ENCODE measurements at places on chromosomes 1 and 21. TPM values are rescaled to one million over a fixed set of nuclear protein-coding genes. Genes with fewer than 3 reads are reported as not detected.

DNA sequence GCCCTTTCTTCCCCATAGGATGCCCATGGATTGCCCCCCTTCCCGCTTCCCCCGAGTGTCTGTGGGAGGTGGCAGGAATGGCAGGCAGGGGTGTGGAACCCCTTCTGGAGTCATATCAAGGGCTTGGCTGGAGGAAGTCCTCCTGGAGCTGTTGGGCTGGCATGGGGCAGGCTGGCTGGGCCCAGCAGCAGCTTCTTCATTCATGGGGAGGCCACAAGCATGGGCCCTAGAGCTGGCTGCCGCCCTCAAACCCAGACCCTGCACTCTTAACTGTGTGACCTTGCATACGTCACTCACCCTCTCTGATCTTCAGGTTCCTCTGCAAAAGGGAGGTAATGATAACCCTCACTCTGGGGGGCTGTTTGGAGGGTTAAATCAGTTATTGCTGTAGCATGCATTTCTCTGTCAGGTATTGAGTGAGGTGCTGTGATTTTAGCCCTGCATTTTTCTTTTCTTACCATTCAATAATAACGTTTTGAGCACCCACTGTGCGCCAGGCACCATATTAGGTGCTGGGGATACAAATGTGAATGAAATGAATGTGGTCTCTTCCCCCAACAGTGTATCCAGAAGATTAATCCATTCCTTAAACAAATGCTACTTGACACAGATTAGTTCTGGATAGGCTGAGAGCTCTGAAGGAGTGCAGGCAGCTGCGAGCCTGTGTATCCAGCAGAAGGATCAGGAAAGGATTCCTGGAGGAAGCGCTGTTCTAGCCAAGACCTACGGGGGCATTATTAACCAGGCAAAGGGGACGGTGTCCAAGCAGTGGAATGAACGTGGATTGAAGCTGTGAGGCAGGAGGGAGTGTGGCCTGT lies 9.3 kb downstream of the PCSK9 start:
- no peaks in the 10 kb centered on the region for H3K36me3 ChIP-seq
- DNase-seq = no peak
- no peaks in the 10 kb centered on the region for H3K4me1 ChIP-seq
- no peaks in the 10 kb centered on the region for H3K27me3 ChIP-seq

GRCh38 chr1:192170196-192170984 lies 12.1 kb downstream of the RGS18 start:
- no peak for DNase-seq
- no peaks in the 10 kb centered on the region for H3K36me3 ChIP-seq
- no peak overlapping the region for H3K4me3 ChIP-seq
- H3K27me3 ChIP-seq = no peaks in the 10 kb centered on the region
- no peaks in the 10 kb centered on the region for H3K4me1 ChIP-seq

GRCh38 chr1:211520641-211521040 lies 28.7 kb upstream of the RD3 start:
- DNase-seq = no peak
- no peaks in the 10 kb centered on the region for H3K27me3 ChIP-seq
- H3K36me3 ChIP-seq = no peaks in the 10 kb centered on the region

- no peak overlapping the region for H3K27ac ChIP-seq
- H3K4me3 ChIP-seq = no peak overlapping the region
- no peaks in the 10 kb centered on the region for H3K4me1 ChIP-seq
- peaks cover 2% of the 10 kb centered on the region for H3K27me3 ChIP-seq
- no peaks in the 10 kb centered on the region for H3K36me3 ChIP-seq
Measured at GRCh38 chr1:60872426-60873054, 209.8 kb upstream of the NFIA start.

- H3K27ac ChIP-seq = no peak overlapping the region
- DNase-seq = no peak
- H3K27me3 ChIP-seq = no peaks in the 10 kb centered on the region
Measured at GRCh38 chr1:201482755-201483154, 13.8 kb upstream of the PHLDA3 start.

- H3K4me3 ChIP-seq = no peak overlapping the region
- DNase-seq = no peak
- H3K36me3 ChIP-seq = no peaks in the 10 kb centered on the region
- peaks cover 13% of the 10 kb centered on the region for H3K27me3 ChIP-seq
- H3K4me1 ChIP-seq = peaks cover 9% of the 10 kb centered on the region
Measured at GRCh38 chr1:201175820-201176500, 14.7 kb upstream of the IGFN1 start.

DNA sequence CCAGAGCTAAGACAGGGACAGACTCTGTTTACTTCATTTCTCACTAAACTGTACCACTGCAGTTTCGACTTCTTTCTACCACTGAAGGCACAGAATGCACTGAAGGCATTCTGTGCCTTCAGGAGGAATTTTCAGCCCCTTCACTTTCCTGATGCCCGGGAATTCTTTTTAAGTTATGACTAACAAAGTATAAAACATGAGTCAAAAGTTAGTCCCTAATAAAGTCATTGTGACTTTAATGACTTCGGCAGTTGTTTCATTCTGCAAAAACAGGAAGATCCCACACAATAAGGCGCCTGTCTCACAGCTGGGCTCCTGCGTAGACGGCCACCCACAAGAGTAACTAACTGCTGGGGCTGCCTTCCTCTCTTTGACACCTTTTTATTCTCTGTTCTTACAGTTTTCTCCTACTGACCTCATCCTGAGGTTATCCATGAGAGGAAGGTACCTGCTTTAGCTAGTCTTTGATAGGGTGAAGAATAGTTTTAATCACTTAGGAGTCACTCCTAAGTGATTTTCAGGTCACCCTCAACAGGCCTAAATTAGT lies 183.9 kb upstream of the SGIP1 start:
- H3K4me3 ChIP-seq = peak overlapping the region; percentile 78
- peak; percentile 68 for DNase-seq

- no peak for DNase-seq
- H3K4me3 ChIP-seq = no peak overlapping the region
- H3K27me3 ChIP-seq = no peaks in the 10 kb centered on the region
- H3K27ac ChIP-seq = no peak overlapping the region
- no peaks in the 10 kb centered on the region for H3K36me3 ChIP-seq
Measured at GRCh38 chr21:45471525-45472221, 66.7 kb downstream of the COL18A1 start.

- no peak for DNase-seq
- H3K27ac ChIP-seq = no peak overlapping the region
- H3K4me3 ChIP-seq = no peak overlapping the region
Measured at GRCh38 chr1:25222606-25223005, 9.7 kb downstream of the SYF2 start.

CELA3B gene
- not detected for total RNA-seq

PADI2 gene
- total RNA-seq = not detected
